ENCODE measurements at places on chromosomes 5 and 9.

GRCh38 chr9:14891332-14891731 lies 18.9 kb downstream of the FREM1 start:
- DNase-seq, result no peak

DNA sequence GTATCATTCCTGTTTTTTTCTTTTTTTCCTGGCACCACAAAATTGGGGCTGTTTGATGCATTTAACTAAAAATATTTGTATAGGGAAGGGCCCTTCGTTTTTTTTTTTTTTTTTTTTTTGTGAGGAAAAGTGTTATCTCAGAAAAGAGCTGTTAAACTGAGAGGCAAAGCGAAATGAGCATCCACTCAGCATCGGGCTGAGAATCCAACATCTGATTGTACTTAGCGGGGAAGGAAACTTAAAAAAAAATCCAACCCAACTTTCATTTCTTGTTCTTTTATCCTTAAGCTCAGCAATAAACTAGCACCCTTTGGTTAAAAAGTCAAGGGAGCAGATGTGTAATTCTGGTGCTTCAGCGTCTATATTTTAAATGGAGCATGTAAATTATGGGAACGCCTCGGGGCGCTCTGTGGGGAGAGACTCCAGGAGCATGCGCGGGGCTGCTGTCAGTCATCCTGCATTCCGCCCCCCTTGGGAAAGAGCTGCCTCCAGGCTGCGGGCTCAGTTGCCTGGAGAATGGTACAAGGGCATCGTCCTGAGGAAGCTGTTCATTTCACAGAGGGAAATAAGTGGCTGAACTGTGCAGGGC lies 33.3 kb downstream of the DMRT2 start:
- DNase-seq, result peak; percentile 82

GRCh38 chr9:131253891-131254491 lies 22.3 kb downstream of the FAM78A start:
- DNase-seq, result no peak

DNA sequence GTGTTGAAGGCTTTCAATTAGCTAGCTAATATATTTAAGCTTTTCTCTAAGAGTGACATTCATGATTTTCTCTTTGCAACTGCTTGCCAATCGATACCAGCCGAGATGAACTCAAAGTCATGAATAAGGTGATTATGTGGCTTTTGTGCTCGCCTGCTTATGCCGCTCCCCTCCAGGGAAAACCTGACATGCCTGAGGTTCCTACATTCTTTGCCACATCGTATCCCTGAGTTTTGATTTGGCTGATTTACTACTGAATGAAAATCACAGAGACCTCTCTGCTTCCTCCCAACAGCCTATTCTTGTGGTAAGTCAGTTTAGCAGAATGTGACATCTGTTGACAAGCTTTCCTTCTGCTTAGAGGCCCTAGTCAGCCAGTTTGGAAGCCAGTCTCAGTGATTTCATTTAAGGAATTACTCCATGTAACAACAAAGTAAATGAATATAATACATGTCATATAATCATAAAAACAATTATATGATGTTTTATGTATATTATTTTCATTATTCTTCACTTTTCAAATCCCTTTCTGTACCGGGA lies 513.4 kb downstream of the CSNK1G3 start:
- no peak for DNase-seq

DNA sequence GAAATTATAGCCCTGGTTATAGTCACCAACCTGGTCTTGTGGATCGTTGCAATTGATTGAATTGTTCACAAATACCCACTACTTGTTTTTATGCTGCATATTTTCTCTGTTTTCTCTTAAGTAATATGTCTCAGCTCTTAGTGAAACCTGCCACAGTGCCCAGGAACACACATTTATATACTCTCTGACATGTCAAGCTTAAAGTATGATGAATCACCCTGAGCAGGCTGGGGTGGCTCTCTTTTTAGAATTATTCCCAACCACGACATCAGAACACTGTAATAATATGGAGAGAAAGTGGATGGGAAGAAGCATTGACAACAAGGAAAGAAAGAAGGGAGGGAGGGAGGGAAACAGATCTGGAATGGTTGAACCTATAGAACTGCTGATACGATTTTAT lies 72.8 kb upstream of the ZNF608 start:
- no peak for DNase-seq

GRCh38 chr5:65084795-65085515 lies 316.2 kb downstream of the CWC27 start:
- no peak for DNase-seq

GRCh38 chr9:93380410-93381060 lies 71.0 kb upstream of the FAM120A start:
- no peak for DNase-seq

- no peak for DNase-seq
These were observed 455.0 kb upstream of the DMAC1 start for GRCh38 chr9:8254541-8254940.

- peak; percentile 46 for DNase-seq
These were observed 52.3 kb upstream of the RARS1 start for GRCh38 chr5:168434001-168434400.

DNA sequence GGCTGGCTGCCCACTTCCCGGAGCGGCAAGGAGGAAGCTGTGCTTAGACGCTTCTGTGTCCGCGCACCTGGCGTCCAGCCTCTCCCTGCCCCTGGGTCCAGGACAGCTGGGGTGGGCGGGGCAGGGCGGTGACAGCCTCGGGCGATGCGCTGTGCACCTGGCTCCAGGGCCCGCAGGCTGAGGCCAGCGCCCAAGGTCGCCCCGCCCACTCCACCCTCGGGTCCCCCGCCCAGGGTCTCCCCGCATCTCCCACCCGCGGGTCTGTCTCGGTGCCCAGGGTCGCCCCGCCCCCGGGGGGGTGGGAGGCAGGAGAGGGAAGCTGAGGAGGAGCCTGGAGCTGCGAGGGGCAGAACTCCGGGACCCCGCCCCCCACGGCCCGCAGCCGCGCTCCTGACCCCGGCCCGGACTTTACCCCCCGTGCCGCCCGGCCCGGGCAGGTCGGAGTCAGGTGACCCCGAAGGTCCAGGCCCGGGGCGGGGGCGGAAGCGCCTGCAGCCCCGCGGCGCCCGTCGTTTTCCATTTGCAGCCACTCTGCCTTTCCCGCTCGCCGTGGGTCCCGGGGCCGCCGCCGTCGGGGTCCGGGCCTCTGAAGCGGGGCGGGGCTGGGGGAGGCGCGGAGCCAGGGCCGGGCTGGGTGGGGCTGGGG lies at the start of gene ENTPD8:
TSS of gene ENTPD8 (minus strand) at position 69 of the 646 bp plus-strand sequence. CDS start 3,072 bp downstream, outside the sequence.
- no peak for DNase-seq

- DNase-seq, result no peak
These were observed 17.7 kb downstream of the ADAMTSL2 start for GRCh38 chr9:133552236-133552635.

- no peak for DNase-seq
These were observed 40.6 kb upstream of the SHB start for GRCh38 chr9:38109601-38110000.

- DNase-seq, result no peak
These were observed 181.3 kb downstream of the SEC61B start for GRCh38 chr9:99403371-99403770.

GRCh38 chr9:33850677-33851076 lies 33.7 kb downstream of the UBE2R2 start:
- no peak for DNase-seq

DNA sequence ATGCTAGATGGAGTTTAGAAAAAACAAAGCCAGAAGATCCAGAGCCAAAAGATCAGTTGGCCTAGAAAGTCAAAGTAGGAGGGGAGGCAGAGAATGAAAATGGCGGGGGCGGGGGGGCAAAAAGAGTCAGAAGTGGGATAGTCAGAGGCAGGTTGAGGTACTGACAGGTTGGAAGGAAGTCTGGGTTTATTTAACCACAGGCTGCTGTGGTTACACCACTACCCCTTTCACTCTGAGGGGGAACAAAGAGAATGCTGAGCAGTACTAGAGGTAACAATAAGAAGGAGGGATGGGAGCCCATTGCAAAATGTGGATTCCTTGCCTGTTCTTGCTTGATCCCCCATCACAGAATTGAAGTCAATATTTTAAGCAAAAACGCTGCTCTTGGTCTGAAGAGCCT lies 111.8 kb downstream of the CAVIN4 start:
- DNase-seq, result no peak

- DNase-seq, result no peak
These were observed 54.3 kb downstream of the PSD2 start for GRCh38 chr5:139849942-139850341.

- no peak for DNase-seq
These were observed 36.5 kb upstream of the HSPA9 start for GRCh38 chr5:138611678-138612218.

DNA sequence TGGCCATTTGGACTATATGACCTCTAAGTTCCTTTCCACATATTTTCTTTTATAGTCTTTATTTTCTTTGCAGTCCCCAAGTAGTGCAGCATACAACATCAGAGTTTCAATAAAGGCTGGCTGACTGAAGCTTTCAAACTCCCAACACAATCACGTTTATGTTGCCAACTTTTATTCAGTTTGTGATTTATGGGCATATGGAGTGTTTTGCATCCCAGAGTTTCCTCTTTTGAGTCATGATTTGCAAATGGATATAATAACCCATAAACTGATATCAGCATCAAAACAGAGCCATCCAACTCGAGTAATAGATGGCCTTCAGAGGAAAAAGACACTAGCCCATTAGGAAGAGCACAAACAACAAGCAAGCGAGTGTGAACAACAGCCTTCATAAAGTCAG lies 414.0 kb downstream of the ELAVL2 start:
- DNase-seq, result no peak

GRCh38 chr5:130066644-130067043 lies 162.4 kb downstream of the CHSY3 start:
- DNase-seq, result no peak

- DNase-seq, result no peak
These were observed 8.1 kb downstream of the BRD9 start for GRCh38 chr5:884345-885126.

- DNase-seq, result no peak
These were observed 11.1 kb downstream of the BRD3 start for GRCh38 chr9:134056483-134057306.

DNA sequence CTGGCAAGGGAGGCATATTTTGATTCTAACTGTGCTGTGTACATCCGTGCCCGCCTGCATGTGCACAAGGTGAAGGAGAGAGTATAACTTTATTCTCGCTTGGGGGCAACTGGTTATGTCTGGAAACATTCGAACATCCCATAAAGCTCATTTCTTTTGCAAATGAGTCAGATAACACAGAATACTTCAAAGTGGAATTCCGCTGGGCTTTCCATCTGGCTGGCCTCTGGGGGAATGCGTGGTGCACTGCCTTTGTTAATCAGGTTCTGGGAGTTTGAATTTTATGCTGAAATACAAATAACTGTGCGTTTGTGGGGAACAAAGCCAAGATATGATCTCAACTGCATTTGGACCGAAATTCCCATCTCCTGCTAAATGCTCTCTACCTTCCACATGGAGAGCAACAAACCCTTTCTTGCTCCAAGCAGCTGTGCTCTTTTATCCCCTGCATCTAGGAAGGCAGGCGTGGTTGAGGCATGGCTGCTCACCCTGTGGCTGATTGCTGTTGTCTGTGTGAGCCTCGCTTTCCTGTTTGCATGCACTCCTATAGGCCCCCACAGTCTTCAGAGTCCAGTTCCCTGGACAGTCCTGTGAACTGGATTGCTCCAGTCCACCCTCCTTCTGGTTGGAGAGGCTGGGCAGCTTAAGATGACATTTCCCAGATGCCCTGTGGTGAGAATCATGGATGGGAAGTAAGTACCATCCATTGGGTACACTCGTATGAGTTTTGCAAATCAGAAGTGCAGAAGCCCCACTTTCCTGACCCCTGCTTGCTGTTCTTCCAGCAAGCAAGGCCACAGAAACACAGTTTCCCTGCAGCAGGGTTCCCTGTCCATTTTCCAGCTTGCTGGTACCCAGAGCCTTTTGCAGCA lies 82.9 kb upstream of the ALDH1B1 start:
- no peak for DNase-seq

DNA sequence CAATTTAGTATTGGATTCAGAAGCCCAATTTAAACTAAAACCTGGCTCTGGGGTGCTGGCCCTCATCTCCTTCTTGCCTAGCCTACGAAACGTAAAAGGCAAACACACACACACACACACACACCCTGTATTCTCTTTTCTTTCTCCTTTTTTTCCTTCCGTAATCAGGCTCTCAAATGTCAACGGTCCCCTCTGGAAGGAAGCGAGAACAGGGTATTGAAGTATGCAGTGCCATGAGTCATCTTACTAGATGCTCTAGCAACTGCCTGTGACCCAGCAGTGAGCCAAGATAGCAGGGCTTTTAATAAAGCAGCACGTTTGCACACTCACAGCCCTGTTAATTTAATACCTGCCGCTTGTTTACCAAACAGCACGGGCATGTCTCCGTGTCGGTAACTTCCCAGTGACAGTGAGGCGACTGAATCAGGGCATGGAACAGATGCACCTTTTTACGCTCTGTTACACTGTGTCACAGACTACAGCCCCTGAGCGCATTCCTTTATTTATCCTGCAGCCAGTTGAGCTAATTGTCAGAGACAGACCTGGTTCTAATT lies 243.8 kb downstream of the BNC2 start:
- DNase-seq, result no peak

DNA sequence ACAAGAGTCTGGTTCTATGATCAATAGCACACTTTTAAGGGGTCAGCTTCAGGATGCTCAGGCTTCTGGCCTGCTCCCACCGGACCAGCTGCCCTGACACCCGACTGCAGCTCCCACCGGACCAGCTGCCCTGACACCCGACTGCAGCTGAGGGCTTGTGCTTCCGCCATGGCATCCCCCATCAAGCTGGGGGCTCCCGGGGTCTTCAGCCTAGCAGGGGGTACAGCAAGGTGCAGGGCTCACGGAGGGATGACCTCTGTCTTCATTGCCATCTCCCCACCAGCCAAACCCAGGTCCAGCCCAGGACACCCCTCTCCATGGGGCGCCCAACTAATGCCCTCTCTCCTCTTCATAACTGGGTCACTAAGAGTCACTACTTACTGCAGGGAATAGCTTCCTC lies 1.9 kb downstream of the FLT4 start:
- DNase-seq, result peak; percentile 3

GRCh38 chr5:145495741-145496140 lies 339.4 kb downstream of the PRELID2 start:
- no peak for DNase-seq

GRCh38 chr5:1483064-1483463 lies 37.8 kb upstream of the SLC6A3 start:
- no peak for DNase-seq

DNA sequence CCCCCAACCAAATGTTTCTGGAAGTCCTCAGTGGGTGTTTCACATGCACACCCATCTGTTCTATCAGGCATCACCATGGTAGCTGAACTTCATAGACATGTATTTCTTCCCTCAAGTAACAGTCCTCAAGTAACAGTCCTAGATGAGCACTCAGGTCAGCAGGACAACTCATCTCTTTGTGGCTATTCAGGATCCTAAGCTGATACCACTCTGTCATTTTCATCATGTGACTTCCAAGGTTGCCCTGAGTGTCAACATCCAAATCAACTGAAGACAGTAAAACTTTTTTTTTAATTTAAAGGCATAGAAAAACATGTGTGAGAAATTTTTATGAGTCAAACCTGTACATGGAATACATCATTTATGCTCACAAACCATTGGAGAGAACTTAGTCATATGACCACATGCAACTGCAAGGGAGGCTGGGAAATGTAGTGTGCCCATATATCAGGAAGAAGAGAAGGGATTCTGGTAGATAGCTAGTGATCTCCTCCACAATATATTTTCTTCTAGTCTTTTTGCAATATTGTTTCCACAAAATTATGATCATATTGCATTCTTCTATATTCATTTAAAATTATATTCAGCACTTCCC lies 64.2 kb upstream of the FST start:
- no peak for DNase-seq

- no peak for DNase-seq
These were observed 2.2 kb upstream of the CIZ1 start for GRCh38 chr9:128193469-128194096.

- DNase-seq, result no peak
These were observed 124.5 kb upstream of the SMIM23 start for GRCh38 chr5:171661143-171661542.
